ENCODE measurements at places on chromosomes 16 and 17.

GRCh38 chr17:45749831-45750335 lies 34.2 kb upstream of the CRHR1 start:
- DNase-seq: no peak

- no peak for DNase-seq
These were observed 415.1 kb upstream of the DYNLRB2 start for GRCh38 chr16:80125677-80126076.

DNA sequence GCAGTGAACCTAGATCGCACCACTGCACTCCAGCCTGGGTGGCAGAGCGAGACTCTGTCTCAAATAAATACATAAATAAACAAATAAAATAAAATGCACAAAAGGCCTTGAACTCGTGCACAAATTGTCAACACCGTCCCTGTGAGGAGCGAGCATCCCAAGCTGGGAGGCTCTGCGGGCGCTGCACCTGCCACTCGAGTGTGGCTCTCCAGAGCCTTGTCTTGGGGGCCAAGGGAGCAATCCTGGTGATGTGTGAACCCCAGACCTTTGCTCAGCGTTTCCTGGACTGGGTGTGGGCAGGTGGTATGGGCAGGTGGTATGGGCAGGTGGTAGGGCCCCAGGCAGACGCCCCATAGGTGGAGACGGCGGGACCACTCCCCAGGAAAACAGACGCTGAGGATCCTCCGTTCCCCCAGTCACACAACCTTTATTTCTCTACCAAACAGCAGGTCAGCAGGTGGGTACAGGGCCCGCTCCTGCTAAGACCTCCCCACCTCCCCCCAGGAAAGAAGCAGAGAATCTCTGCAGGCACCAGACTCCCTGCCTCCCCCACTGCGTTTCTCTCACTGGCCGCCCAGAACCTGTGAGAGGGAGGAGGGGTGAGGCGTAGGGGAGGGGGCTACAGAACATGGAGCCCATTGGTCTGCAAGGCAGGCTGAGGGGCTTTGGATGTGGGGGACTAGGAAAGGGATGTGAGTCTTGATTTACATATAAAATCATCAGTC lies 7.4 kb upstream of the P2RX1 start:
- no peak for DNase-seq

GRCh38 chr16:1626327-1626726 lies 14.2 kb downstream of the CRAMP1 start:
- no peak for DNase-seq

DNA sequence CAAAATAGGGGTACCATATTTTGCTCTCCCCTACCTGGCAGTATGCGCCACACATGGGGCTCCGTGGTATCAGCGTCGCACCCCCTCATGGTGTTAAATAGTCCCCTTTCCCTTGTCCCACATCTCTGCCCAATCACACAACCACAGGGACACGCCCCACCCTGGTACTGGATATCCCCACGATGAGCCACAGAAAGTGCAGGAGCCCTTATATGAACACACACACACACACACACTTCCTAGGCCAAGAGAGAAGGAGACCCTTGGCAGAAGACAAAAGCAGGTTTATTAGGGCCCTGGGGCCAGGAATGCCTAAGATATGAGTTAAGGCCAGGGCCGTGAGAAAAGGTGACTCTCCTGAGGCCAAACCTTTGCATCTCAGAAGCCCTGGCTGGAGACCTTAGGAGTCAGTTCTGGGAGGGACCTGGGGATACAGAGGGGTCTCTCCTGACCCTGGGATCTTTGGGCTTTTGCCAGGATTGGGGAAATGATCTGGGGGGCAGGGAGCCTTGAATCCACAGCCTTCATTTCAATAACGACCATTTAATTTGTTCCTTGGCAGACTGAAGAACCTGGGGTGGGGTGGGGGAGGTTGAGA lies 11.6 kb downstream of the COPZ2 start:
- no peak for DNase-seq

DNA sequence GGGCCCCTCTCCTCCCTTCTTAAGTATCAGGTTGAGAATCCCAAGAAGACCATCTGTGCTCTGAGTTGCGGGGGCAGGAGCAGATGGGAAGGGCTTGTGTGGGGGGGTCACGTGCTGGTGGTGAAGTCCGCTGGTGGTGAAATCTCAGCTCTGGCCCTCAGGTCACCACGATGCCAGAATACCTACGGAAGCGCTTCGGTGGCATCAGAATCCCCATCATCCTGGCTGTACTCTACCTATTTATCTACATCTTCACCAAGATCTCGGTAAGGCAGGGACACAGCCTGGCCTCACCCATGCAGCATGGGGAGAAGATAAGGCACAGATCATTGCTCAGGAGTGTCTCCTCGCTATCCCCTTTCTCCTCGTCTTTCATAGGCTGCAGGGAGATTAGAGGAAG lies 29.7 kb downstream of the SLC5A11 start:
- no peak for DNase-seq

- DNase-seq: no peak
These were observed 16.9 kb downstream of the NARF start for GRCh38 chr17:82475458-82475857.

GRCh38 chr17:61442136-61442775 lies 10.0 kb upstream of the TBX4 start:
- no peak for DNase-seq

GRCh38 chr16:6557353-6558023 lies 775.2 kb upstream of the RBFOX1 start:
- no peak for DNase-seq

DNA sequence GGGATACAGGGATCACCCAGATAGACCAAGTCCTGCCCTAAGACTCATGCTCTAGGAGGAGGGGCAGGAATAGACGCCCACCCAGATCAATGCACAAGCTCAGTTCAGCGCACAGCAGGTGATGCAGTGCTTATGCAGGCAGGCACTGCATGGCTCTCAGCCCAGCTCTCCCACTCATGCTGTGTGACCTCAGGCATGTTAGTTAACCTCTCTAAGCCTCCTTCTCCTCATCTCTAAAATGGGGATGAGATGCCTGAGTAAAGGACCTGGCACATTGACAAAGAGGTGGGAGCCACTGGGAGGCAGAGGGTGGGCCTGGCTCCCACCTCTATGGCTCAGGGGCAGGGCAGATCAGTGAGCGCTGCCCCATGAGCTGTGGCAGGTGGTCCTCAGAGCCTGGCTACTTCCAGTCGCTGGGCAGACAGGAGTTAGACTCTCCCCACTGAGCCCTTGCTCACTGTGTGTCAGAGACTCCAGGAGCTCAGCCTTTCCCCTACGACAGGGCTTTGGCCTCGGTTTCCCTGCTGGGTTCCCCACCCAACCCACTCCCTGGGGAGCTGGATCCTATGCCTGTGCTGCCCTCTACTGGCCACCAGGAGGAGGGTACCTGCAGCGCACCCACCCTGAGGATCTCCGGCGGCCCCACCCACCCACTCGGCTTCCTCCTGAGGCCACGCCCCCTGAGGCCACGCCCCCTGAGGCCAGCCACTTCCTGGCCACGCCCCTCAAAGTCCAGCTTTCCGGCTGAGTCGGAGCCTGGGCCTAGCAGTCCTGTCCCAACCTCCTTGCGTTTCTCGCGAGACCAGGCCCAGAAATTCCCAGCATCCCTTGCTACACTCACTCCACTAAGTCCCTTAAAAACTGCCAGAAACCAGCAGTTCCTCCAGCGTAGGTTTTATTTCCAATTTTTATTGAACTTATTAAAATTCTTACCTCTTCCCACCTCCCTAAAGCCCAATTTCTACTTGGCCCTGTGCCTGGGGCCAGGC lies 196.1 kb downstream of the GSG1L start:
- peak; percentile 66 for DNase-seq

- DNase-seq: no peak
These were observed 28.9 kb upstream of the CDH15 start for GRCh38 chr16:89142474-89143195.

- DNase-seq: no peak
These were observed at the start of gene SLC6A4 for GRCh38 chr17:30235386-30236296. Gene SLC6A4, minus strand, starts transcription at chr17:30235697. Its CDS starts 13,739 bp downstream, at chr17:30221958.

DNA sequence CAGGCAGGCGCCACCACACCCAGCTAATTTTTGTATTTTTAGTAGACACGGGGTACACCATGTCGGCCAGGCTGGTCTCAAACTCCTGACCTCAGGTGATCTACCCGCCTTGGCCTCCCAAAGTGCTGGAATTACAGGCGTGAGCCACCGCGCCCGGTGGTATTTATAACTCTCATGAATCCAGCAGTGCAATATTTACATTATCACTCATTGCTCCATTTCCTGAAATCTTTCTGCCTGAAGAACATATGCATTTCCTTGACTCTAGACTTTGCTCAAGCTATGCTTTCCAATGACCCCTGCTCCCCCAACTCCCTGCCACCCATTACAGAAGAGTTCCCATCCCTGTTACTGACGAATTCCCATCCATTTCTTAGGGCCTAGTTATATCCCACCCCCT lies 19.7 kb upstream of the NDUFAB1 start:
- DNase-seq: no peak

DNA sequence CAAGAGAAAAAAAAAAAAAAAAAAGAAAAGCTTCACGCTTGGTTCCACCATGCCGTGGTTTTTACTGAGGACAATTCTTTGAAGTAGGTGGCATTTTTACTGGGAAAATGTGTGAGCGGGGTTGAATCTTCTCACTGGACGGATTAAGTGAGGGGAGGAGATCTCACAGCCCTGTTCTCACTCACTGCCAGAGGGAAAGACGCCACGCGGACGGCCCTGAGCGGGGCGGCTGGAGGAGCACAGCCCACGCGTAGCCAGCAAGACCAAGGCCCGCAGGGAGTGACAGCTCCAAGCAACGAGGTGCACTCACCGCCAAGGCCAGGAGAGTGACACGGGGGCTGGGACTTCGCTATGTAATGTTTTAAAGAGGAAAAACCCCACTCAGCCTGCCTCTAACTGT lies 43.1 kb downstream of the MRM3 start:
- DNase-seq: no peak

DNA sequence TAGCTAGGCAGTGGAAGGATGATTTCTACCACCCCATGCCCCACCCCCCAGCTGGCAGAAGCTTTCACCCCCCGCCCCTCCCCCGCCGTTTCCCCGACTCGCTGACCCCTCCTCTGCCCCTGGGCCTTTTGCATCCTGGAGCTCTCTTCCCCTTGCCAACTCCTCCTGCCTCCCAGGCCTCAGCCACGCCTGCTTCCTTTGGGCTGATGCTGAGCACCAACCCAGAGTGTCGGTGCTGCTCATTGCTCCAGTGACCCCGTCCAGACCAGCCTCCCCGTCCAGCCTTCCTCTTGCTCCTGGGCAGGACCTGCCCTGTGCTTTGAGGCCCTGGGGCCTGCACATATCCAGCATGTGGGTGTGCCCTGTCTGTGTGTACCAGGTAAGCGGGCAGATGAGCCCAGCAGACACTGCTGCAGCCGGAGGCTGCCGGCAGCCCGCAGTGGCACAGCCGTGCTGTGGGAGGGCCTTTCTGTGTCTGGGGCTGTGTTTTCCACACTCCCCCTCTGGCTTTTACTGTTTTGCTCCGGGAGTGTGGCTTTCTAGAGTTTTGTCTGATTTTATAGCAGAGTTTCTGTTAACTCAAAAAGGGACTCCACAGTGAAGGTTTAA lies 72.9 kb downstream of the JPH3 start:
- DNase-seq: no peak

DNA sequence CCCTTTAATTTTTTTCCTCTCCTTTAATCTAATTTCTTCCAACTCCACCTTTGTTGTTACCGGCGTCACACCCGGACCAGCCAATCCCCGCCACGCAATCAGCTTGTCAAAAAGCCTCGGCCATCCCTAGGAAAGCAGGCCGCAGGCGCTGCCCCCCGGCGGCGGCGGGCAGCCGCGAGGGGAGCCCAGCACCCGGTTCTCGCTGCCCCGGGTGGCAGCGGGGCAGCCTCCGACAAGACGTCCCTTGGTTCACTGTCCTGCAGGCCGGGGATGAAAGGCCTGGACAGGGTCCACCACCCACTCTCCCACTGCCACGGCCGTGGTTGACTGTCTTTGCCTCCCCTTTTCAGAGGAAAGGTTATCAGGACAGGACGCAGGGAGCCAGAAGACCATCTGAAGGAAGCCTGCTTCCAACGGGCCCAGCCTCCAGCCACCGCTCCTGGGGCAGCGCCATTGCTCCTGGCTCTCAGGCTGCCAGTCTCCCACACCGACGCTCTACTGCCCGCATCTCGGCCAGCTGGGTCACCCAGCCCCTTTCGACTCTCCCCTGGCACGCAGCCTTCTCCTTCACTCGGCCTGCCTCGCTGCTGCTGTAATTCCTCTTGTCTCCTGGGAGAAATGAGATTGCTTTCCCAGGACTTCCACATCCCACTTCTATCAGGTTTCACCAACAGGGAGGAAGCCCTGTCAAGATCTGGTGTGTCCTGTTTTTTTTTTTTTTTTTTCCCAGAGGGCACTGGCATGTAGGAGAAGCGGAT lies 2.8 kb upstream of the UBTF start:
- DNase-seq: peak; percentile 50

GRCh38 chr16:55349867-55350266 lies 25.9 kb downstream of the IRX6 start:
- no peak for DNase-seq

GRCh38 chr17:53736516-53737240 lies 86.0 kb upstream of the KIF2B start:
- DNase-seq: no peak

GRCh38 chr17:80991645-80992076 lies at the start of gene CHMP6:
Gene CHMP6, plus strand, starts transcription at chr17:80991841. Its CDS starts 78 bp downstream, at chr17:80991919.
- DNase-seq: peak; percentile 73

DNA sequence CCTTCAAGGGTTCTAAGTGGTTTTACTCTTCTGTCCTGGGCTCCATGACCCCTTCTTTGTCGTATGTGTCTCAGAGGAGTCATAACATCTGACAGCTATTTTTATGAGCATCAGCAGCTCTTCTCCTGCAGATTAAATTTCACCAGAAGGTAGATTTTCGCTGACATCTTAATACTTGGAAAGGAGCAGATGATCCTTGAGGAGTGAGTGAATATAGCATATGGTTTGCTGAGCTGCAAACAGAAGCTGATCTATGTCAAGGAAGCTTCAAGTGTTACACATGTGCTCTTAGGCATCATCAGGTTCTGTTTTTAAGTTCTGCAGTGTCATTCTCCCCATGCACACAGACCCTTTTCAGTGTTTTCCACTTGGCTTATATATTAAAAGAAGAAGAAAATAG lies 49.2 kb upstream of the MYH2 start:
- DNase-seq: no peak

GRCh38 chr16:86651823-86652222 lies 73.5 kb downstream of the FOXL1 start:
- no peak for DNase-seq

DNA sequence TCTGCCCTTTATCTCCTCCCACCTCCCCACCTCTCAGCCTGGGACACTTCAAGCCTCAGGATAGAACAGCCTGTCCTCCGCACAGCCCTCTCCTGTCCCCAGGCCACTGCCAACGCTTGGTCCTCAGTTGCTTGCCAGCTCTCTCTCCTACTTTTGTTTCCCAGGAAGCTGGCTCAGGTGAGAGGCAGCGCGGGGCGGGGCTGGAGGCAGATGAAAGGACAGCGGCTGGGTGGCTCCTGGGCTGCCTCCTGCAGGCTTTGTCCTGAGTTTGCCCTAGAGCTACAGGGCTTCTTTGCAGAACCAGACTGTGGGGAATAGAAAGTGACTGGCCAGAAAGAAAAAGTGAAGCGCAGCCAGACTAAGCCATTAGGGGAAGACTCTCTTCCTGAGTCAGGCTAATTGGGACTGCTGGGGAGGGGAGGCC lies 48.2 kb upstream of the CDC42EP4 start:
- DNase-seq: no peak

Data from MM.1S (cell line).